Calu3 (cell line): ENCODE measurements at places on chromosomes 2 and 18. TPM values are rescaled to one million over a fixed set of nuclear protein-coding genes. Genes with fewer than 3 reads are reported as not detected.

- H3K4me3 ChIP-seq: no peak overlapping the region
- no peaks in the 10 kb centered on the region for H3K4me1 ChIP-seq
- H3K27ac ChIP-seq: no peak overlapping the region
- no peaks in the 10 kb centered on the region for H3K36me3 ChIP-seq
Observed at GRCh38 chr2:136381722-136382633, 264.0 kb upstream of the CXCR4 start.

DNA sequence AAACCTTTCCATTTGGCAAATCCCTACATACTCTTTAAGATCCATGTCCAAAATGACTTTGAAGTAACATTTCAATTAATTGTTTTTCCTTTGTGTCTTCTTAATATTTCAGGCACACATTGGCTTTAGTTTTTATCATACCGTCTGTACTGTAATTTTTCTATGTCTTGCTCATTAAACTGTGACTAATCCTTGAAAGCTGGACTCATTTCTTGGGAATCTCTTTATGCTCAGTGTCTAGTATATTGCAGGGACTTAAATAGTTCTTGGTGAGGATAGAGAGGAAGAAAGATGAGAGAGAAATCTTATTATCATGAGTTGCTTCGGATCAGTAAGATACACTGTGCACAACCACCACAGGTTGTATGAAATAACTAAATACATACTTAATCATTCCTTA, 448.3 kb upstream of the ST6GAL2 start:
- no peaks in the 10 kb centered on the region for H3K4me1 ChIP-seq
- H3K27me3 ChIP-seq: no peaks in the 10 kb centered on the region
- H3K36me3 ChIP-seq: no peaks in the 10 kb centered on the region

The SKOR2 gene
- total RNA-seq: not detected in 2 replicates

The ING5 gene
- total RNA-seq: 29.3 and 35.1 TPM in 2 replicates

DNA sequence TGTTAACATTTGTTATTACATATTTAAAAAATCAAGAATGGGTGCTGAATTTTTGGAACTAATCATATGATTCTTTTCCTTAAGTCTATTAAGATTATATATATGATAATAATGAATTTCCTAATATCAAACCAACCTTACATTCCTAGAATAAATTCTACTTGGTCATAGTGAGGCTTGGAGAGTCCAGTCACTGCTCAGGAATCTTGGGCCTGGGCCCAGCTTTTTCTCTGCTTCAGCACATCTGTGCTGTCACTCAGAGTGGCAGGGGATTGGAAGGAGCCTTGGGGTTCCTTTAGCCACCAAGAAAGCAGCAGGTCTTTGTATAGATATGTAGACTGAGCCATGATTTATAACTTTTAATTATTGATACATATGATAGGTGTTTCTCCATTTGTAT, 19.9 kb upstream of the ZAP70 start:
- H3K4me1 ChIP-seq: peaks cover 8% of the 10 kb centered on the region
- no peak overlapping the region for H3K4me3 ChIP-seq
- no peak for DNase-seq
- peaks cover 28% of the 10 kb centered on the region for H3K27me3 ChIP-seq
- H3K36me3 ChIP-seq: no peaks in the 10 kb centered on the region
- no peak overlapping the region for H3K27ac ChIP-seq

The ASB18 gene
- not detected in 2 replicates for total RNA-seq

DNA sequence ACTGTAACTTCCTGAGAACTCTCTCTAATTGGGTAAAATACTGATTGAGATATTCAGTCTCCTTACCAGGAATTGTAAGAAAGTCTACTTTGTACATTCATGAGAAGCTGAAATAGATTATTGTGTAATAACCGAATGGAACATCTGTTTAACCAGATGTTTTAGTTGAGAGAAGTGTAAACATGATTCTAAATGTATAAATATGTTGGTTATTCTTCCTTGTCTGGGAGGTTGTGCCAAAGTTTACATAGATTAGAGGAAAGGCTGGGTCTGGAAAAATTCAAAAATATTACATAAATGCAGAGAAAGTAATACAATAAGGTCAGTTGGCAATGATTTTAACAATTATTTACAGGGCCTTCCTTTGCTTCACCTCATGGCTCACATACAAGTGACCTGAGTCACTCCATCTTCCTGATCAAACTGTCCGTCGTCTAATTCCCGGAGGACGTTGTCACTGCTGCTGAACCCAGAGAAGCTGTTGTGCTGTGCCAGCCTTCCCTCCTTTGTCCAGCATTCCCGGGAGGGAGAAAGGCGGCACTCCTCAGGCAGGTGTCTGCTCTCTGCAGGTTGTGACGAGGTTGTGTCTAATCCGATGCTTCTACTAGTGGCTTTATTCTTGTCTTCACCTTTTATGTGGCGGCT, 55.9 kb downstream of the MOB4 start:
- H3K4me1 ChIP-seq: no peaks in the 10 kb centered on the region
- H3K4me3 ChIP-seq: no peak overlapping the region
- no peaks in the 10 kb centered on the region for H3K27me3 ChIP-seq

The PSMG2 gene
- 78.6 and 89.6 TPM in 2 replicates for total RNA-seq

The KLHL29 gene
- total RNA-seq: 11.9 and 12.4 TPM in 2 replicates

DNA sequence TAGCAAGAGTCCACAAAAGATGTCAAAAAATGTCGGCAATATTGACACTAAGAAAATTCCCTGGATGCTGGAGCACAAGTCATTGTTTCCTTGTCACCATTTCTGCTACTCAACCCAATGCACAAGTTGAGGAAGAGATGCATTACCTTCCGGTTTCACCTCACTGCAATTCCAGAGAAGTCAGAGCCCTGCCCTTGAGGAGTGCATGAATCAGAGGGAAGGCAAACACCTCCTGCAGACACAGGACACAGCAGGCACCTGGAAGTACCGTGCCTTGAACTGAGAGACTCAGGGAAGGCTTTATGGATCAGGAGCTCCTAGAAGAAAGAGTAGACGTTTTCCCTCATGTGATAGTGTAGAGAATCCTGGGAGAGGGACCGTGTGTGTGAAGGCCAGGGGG, 62.7 kb upstream of the ARL4C start:
- H3K27me3 ChIP-seq: peaks cover 31% of the 10 kb centered on the region
- no peaks in the 10 kb centered on the region for H3K36me3 ChIP-seq
- no peaks in the 10 kb centered on the region for H3K4me1 ChIP-seq
- H3K4me3 ChIP-seq: no peak overlapping the region
- H3K27ac ChIP-seq: no peak overlapping the region
- DNase-seq: no peak

- no peak overlapping the region for H3K27ac ChIP-seq
- DNase-seq: no peak
- peaks cover 24% of the 10 kb centered on the region for H3K27me3 ChIP-seq
- H3K36me3 ChIP-seq: no peaks in the 10 kb centered on the region
Observed at GRCh38 chr2:126698376-126698775, 42.4 kb downstream of the GYPC start.

GRCh38 chr2:173749315-173749714, 215.9 kb downstream of the SP3 start:
- H3K36me3 ChIP-seq: peaks cover 3% of the 10 kb centered on the region
- H3K4me1 ChIP-seq: no peaks in the 10 kb centered on the region
- no peaks in the 10 kb centered on the region for H3K27me3 ChIP-seq
- no peak for DNase-seq

DNA sequence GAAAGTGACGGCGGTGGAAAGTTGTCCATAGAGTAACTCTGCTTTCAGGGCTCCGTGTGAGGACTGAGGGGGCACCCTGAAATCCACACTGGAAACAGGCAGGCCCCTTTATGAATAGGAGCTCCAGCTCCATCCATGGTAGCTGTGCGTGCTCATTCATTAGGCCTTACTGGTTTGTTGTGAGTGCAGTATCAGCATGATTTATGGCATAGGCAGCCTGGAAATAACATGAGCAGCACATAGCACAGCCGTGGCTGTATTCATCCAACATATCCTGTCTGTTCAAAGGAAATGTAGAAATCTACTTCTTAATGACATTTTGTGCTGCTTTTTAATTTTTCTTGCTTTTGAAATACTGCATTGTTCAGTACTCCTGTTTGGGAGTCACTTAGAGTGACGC, 414.8 kb upstream of the RAB12 start:
- no peaks in the 10 kb centered on the region for H3K4me1 ChIP-seq
- no peak overlapping the region for H3K27ac ChIP-seq
- DNase-seq: no peak
- no peaks in the 10 kb centered on the region for H3K27me3 ChIP-seq
- no peaks in the 10 kb centered on the region for H3K36me3 ChIP-seq
